Mammary epithelial cell (primary cell): ENCODE measurements at places on chromosomes 5 and 9. TPM values are rescaled to one million over a fixed set of nuclear protein-coding genes. Genes with fewer than 3 reads are reported as not detected.

Gene EQTN
- polyA plus RNA-seq, result not detected

Gene TAF1L
- 0.01 TPM for polyA plus RNA-seq

Gene SPAAR
- 0.27 TPM for polyA plus RNA-seq

Gene CER1
- polyA plus RNA-seq, result not detected

Gene CD14
- 1.5 TPM for polyA plus RNA-seq

Gene NEUROG1
- polyA plus RNA-seq, result not detected

Gene TLN1
- 128 TPM for polyA plus RNA-seq
